ENCODE measurements at places on chromosomes 3 and 15.

DNA sequence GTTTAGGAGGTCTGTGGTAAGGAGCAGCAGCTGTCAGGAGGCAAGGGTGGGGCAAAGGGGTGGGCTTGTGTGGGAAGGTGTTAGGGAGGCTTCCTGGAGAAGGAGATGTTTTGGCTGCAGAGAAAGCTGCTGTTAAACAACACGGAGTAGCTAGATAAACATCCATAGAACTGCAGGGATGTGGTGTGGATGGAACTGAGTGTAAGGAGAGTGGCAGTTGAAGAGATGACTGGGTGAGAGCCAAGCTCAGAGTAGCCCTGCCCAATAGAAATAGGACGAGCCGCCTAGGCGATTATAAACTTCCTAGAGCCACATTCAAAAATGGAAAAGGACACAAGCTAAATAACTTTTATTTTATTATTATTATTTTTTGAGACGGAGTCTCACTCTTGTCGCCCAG is 19.9 kb downstream of the RPLP1 start:
- no peak for DNase-seq

- no peak for DNase-seq
These were observed 72.4 kb downstream of the TBC1D2B start for GRCh38 chr15:78004919-78005634.

GRCh38 chr15:84112025-84112424 is 123.5 kb upstream of the GOLGA6L4 start:
- no peak for DNase-seq

DNA sequence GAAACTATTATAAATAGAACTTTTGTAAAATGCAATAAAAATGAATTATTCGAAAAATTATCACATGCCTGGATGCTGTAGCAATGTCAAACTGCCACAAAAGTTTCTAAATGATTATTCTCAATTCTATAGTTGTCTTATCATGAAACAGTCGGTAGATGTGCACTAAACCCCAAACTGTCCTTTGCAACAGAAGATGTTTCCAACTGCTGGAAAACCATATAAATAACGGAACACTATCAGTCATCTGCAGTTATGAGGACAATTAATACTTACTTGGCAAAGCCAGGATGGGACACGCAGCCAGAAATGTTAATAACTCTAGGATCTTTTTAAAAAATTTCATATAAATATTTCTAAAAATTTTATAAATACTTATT is 17.5 kb downstream of the EMC4 start:
- no peak for DNase-seq

- no peak for DNase-seq
These were observed 51.6 kb upstream of the HEG1 start for GRCh38 chr3:125107363-125107762.

GRCh38 chr15:78195735-78196201 is 38.6 kb downstream of the ACSBG1 start:
- peak; percentile 43 for DNase-seq

- no peak for DNase-seq
These were observed 7.0 kb downstream of the FILIP1L start for GRCh38 chr3:100107221-100107814.

DNA sequence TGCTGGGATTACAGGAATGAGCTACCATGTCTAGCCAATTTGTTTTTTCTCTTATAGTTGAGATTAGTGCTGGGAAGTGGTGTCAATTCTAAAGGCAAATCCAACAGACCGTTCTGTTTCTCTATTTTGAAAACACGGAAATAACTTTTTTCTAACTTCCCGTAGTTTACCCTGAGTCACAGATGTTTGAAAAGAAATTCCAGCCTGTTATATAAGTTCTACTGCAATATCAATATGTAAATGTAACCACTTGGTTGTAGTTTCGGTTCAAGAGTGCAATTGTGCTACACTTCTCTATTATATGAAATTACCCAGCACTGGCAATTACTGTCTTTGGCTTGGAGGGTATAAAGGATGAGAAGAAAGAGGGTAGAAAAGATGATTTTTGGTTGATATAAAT is 22.3 kb upstream of the GNB4 start:
- no peak for DNase-seq

DNA sequence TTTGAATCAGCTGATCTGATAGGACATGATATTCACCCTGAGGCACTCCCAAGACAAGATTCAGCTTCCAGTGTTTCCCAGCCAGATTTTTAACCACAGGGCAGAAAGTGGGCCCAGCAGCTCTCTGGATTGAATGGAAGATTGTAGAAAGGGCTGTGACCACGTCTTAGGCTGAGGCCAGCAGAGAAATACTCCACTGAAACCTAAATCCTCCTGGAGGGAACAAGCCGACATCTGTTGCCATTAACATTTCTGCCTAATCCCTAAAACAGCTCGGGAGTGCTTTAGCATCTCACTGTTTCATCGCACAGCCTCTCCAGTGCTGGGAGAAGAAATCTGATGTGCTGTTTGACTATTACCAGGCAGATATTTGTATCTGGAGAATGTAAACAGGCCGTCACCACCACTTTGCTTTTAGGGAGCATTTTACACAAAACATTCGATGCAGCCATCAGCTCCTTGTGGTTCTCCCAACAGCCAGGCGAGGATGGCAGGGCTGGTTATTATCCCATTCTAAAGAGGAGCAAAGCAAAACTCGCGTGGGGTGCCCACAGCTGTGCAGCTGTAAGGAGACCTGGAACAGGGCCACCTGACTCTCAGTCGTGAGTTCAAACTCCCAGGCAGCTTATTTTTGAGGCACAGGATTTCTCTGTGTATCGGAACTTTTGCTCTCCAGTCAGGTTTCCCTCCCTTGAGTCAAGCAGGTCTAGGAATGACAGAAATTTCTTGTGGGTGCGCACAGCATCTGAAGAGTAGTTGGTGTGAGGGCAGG is 117.4 kb downstream of the LIPC start:
- DNase-seq = no peak

DNA sequence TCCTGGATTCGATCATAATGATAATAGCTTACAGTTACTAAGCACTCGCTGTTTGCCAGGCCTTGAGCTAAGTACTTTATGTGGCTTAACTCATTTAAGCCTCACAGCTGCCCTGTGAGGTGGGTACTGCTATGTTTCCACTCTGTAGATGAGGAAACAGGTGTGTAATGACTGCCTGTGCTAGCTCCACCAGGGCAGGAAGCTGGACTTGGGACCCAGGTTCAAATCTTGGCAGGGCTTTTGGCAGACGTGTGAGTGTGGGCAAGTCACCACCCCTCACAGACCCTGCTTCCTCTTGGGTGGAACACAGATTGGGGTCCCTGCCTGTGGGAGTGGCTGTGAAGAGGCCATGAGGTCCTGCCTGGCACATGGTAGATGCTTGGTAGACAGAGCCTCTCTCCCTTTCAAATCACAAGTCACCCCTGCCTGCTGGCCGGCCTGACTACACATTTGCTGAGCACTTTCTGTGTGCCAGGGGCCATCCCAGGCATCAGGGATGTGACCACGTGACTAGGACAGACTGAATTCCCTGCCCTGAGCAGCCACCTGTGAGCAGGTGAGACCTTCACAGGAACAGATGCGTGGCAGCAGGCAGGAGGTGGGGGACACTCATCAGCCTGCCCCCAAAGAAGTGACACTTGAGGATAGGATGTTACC is 3.7 kb downstream of the EFCC1 start:
- DNase-seq = no peak

- no peak for DNase-seq
These were observed 187.9 kb downstream of the NFKBIZ start for GRCh38 chr3:102037209-102037608.

DNA sequence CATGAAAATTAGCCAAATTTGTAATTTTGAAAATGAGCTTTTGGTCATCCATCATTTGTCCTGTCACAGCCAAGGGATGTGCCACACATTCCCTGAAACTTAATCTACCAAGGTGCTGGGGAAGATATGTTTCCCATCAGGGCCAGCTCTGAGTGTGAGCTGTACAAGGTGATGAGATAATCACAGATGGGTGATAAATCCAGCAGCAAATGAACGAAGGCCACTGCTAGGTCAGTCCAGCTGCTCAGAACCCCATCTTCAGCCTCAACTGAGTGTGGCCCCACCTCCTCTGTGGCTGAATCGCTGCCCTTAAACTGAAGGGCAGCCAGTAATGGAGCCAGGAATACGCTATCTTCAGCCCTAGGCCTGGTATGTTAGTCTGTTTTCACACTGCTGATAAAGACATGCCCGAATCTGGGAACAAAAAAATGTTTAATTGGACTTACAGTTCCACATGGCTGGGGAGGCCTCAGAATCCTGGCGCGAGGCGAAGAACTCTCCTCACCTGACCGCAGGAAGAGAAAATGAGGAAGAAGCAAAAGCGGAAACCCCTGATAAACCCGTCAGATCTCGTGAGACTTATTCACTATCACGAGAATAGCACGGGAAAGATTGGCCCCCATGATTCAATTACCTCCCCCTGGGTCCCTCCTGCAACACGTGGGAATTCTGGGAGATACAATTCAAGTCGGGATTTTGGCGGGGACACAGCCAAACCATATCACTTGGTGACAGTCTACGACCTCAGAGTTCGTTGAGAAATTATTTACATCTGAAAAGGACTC is 553.0 kb downstream of the NTRK3 start:
- no peak for DNase-seq

- DNase-seq = no peak
These were observed 4.4 kb downstream of the CYP19A1 start for GRCh38 chr15:51334011-51334451.

- no peak for DNase-seq
These were observed 123.1 kb upstream of the BHLHE40 start for GRCh38 chr3:4856136-4856535.

- DNase-seq = no peak
These were observed 254.7 kb downstream of the PLOD2 start for GRCh38 chr3:145906301-145906700.

- DNase-seq = no peak
These were observed 42.2 kb downstream of the SV2B start for GRCh38 chr15:91142106-91142744.

DNA sequence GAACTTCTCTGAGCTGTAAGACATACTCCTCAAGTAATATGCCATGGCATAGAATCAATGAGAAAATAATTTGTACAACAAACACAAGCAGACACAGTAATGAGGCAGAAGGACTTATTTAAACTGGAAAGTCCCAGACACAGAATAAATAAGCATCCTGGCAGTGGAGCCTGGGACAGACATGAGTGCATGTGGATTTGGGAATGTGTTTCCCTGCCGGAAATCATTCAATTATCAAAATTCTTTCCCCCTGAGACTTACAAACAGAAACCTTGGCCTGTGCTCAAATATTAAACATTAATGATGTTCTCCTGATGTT is 520.1 kb downstream of the ROBO1 start:
- no peak for DNase-seq

GRCh38 chr3:185488465-185488864 is 10.4 kb downstream of the TMEM41A start:
- DNase-seq = no peak

DNA sequence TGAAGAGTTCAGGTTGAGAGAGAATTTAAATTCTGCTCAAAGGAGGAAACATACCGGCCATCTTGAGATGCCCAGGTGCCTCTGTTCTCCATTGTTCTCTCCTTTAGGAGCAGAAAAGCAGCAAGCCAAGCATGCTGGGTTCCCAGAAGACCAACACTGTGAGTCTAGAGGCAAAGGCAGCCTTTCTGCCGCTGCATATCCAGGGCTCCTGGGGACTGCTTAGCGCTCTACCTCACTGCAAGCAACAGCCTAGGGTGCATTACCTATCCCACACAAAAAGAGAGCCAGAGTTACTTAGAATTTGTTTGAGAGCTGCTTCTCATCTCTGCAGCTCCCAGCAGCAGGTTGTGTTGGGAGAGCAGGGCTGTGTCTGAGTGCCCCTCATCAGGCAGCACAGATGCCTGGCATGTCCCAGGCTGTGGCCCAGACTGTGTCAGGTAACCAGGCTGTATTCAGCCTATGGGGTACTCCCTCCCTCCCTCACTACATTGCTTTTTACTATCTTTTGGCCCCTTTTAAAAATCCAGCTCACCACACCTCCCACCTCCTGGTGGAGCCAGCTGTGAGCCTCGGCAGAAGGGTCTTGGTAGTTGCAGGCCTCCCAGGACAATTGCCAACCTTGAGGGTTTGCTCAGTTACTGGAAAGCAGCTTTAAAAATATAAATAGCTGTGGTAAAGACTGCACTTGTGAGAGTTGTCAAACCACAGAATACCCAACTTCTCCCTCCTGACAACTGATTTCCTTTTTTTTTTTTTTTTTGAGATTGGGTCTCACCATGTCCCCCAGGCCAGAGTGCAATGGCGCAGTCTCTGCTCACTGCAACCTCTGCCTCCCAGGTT is 30.2 kb downstream of the BCL2L10 start:
- DNase-seq = no peak

DNA sequence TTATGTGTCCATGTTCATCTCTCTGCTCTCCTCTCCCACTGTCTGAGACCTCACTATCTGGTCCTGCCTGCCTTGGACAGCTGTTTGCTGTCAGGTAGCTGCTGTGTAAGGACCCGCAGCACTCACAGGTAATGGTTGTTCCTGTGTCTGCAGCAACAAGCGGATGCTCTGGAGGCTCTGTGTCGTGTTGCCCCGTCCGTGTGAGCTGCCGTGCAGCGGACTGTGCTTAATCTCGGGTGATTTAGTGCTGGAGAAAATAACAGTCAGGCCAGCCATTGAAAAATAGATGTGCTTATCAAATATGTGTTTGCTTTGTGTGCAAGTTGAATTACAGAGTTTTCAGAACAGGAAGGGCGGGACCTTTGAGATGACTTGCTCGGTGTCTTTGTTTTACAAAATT is 121.4 kb downstream of the GABRG3 start:
- DNase-seq = no peak

GRCh38 chr15:85825118-85825517 is 30.4 kb upstream of the KLHL25 start:
- DNase-seq = no peak

GRCh38 chr15:68492855-68493254 is 60.9 kb upstream of the ITGA11 start:
- DNase-seq = no peak

- no peak for DNase-seq
These were observed 234.0 kb downstream of the MYRIP start for GRCh38 chr3:40043444-40043755.

DNA sequence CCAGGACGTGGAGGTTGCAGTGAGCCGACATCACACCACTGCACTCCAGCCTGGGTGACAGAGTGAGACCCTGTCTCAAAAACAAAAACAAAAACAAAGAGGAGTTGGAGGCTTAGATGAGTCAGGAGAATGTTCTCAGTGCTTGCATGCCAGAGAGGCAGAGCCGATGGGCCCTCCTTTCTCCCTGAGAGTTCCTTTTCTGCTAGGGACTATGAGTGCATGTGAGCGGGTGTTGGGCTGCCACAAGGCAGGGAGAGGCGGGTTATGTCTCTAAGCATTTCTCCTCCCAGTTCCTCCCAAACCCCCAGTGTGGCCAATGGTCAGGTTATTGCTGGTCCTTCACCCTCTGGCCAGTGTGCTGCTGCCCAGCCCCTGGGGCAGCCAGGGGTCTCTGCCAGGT is 45.1 kb downstream of the RTP1 start:
- DNase-seq = no peak

DNA sequence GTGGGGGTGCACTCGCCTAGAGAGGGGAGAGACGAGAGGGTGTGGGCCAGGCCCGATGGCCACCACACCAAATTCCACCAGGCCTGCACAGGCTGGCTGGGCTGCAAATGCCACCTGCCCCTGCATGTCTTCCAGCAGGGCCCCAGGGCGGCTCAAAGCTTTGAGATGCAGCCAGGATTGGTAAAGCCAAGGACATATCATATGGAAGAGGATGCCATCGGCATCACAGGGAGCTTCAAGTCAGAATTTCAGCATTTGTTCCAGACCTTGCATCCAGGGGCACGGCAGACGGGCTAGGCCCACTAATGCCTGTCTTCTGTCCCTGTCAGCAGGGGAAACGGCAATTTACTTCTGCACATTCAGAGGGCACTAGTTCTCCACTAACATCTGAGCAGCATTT is 97.8 kb downstream of the NUP210 start:
- no peak for DNase-seq

- DNase-seq = no peak
These were observed 17.8 kb downstream of the ITGA11 start for GRCh38 chr15:68414206-68414555.

Data from naive thymus-derived CD8-positive, alpha-beta T cell (primary cell).